Renal cortical epithelial cell (primary cell): ENCODE measurements at places on chromosomes 16 and 17.

DNA sequence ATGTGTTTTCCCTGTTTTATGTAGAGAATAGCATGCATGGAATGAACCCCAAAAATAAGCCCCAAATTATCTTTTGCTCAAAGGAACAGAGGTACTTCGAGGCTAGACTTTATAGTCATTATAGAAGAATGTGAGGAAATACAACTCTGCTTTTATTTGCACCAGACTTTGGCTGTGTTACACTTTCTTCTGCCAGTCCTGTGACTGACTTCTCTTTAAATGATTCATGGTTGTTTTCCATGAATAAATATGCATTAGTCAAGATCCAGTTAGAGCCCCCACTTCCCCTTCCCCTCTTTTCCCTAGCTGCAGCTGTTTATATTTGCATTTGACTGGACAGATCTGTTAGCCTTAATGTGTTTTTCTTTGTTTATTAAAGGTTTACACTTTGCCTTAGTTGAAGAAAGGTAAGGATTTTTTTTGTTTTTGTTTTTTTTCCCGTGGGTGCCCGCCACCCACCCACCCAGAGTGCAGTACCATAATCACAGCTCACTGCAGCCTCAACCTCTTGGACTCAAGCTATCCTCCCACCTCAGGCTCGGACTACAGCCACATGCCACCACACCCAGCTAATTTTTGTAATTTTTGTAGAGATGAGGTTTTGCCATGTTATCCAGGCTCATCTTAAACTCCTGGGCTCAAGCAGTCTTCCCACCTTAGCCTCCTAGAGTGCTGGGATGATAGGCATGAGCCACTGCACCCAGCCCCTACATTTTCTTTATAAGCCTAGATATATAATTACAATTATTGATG lies 152.6 kb downstream of the CYB561 start:
- DNase-seq = peak; percentile 71

- no peak for DNase-seq
These were observed 10.7 kb upstream of the MEAK7 start for GRCh38 chr16:84514874-84515835.

DNA sequence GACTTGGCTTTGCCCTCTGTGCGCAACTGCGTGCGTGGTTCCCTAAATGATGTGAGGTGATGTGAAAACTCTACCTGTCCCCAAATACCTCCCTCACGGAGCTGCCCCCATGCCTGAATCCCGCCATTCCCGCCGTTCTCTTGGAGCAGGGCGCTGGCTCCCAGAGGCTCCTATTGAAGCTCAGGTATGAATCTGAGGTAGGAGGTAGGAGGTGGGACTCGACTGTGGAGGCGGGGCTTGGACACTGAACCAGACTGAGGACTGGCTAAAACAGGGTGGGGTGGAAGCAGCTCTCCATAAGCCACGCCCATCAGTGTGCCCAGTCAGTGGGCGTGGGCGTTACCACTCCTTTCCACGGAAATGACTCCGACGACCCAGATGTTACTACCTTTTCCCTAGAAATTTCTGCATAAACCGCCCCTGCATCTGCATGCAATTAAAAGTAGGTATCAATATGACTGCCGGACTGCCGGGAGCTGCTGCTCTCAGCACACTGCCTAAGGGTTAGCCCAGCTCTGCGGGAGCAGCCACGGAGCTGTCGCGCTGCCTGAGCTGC lies 41.0 kb downstream of the FOXL1 start:
- no peak for DNase-seq

DNA sequence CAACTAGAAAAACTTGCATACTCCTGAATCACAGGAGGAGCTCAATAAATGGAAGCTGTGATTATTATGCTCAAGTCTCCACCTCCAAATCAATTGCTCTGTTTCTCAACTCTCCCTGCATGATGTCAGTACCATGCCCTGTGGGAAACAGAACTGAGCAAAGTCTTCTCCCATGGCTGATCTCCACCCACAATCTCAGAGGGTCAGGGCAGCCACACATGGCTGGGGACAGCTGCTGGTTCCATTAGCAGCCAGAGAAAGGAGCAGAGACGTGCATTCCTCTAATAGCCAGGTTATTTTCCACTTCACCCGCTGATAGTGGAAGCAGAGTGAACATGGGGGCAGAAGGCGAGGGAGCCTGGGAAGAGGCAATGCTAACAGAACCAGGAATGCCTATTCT lies 85.5 kb upstream of the TMEM132E start:
- no peak for DNase-seq

- peak; percentile 84 for DNase-seq
These were observed 1.1 kb upstream of the USP32 start for GRCh38 chr17:60392845-60393702.

- DNase-seq = peak; percentile 40
These were observed at the start of gene SDR42E1 for GRCh38 chr16:82011199-82011641. Gene SDR42E1 (minus strand): TSS chr16:82011470. CDS start chr16:82000858, 10,612 bp downstream.

DNA sequence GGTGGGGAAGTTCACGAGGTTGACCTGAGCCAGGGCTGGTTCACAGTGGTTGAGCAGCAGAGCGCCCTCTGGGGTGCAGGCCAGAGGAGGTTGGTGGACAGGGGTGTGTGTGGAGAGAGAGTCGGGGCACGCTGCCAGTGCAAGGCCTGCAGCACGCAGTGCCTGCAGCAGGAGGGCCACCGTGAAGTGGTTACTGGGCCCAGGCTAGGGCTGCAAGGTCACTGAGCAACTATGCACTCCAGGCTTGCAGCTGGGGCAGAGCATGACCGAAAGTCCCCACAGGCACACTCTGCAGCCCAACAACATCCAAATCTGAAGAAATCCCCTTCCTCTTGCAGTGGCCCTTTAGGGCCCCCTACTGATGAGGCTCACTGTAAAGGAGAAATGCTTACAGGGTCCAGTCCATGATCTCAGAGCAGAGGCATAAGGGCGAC lies 89.1 kb upstream of the NOL11 start:
- DNase-seq = peak; percentile 31

GRCh38 chr17:37642681-37643080 lies 565 bp downstream of the DDX52 start:
- peak; percentile 56 for DNase-seq

DNA sequence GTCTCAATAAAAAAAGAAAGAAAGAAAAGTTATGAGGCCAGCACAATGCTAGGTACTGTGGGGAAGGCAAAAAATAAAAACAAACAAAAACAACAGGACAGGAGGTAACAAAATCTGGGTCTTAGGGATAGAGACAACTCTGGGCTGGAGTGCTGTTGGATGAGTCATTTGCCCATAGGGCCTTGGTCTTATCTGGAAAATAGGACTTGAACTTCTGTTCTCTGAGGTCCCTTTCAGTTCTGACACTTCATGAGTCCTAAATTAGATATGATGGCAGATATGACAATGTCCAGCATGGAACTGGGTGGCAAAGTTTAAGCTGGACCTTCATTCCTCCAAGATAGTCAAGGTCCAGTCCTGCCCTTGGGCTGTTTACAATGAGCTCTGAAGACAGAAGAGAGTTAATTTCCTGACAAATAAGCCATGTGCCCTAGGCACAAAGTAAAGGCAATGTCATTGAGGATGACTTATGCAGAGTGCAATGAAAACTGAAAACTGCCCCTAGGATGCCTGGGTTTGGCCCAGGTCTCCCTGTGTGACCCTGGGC lies 8.9 kb upstream of the HDAC5 start:
- DNase-seq = no peak

DNA sequence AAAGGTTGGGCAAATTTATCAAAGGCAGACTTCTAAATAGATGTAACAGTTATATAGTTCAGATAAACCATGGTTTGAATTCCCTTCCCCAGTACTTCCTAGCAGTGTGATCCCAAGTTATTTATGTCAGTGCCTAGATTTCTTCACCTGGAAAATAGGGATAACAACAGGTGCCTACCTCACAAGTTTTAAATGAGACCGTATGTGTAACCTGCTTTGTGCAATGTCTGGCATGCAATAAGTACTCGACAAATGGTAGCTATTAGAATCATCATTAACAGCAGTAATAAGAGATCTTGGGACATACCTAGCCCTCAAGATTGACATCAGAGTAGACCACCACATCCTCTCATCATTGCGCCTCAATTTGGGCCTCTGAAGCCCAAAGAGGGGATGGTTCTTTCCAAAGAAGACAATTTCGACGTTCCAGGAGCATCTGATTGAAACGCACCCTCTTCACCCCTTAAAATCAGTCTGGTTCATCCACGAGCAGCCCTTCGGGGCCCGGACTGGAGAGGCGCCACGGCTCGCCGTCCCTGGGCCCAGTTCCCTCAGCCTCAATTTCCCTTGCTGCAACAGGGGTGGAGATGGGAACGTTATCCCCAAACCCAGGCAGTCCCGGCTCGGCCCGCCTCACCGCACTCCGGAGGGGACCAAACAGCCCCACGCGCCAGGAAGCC lies 541 bp downstream of the ACACA start:
- DNase-seq = peak; percentile 47

DNA sequence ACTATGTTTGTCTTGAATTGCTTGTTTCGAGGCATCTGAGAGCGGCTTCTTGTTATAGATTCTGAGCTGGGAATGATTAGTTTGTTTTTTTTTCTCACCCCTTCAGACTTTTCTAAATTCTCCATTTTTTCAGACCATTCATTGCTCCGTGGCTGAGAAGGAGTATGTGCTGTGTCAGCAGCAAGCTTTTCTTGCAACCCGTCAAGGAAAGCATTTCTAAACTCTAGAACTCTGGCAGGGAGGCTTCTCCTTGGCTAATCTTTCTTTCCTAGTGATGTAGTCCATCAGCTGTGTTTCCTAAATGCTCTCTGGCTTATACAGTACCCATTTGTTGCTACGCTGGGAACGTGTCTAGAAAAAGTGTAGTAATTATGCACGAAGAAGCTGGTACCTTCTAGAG lies 133.5 kb downstream of the FTO start:
- no peak for DNase-seq

DNA sequence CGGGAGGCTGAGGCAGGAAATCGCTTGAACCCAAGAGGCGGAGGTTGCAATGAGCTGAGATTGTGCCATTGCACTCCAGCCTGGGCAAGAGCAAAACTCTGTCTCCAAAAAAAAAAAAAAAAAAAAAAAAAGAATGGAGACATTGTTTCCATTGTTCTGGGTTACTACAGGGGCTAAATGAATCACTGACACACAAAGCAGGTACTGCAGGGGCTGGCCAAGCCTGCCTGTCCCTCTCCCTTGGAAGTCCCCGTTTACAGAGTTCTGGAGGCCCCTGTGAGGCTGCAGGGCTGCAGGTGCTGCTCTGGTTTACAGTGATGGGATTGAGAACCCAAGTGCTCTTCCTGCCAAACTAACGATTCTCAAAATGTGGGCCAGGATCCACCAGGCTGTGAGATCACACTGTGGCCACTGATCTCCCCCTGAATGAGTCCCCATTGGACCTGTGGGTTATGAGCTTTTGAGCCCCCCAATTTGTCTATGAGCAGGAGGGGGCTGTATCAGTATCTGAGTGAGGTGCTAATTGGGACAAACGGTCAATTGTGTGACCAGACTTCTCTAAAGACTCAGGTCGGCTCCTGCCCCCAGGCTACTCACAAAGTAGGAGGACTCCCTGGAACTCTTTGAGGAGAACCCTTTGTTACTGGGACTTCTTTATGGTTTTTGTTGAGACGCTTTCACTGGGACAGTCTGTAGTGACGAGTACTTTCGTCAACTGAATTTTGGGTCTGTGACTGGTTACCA lies 39.0 kb downstream of the DNAH17 start:
- DNase-seq = peak; percentile 21

- DNase-seq = no peak
These were observed 496 bp downstream of the TOX3 start for GRCh38 chr16:52546291-52547003.

- no peak for DNase-seq
These were observed 33.0 kb downstream of the MPRIP start for GRCh38 chr17:17075125-17075781.

DNA sequence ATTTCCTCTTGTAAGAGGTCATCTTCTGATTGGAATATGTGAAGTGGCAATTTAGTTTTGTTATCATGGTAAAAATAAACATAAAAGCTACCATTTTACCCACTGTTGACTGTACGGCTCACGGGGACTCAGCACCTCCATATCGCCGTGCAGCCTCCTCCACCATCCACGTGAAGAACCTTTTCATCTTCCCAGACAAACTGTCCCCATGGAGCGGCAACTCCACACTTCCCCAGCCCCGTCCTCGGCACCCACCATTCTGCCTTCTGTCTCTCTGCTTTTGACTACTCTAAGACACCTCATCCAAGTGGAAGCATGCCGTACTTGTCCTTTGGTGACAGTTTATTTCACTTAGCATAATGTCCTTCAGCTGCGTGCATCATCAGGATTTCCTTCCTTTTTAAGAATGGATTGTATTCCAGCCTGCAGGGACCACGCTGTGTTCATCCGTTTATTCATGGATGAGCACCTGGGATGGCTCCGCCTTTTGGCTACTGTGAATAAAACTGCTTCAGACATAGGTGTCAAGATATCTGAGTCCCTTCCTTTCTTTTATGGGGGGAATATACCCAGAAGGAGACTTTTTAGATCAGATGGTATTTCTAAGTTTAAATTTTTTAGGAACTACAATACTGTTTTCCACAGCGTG lies 14.3 kb downstream of the FBXO31 start:
- DNase-seq = no peak

DNA sequence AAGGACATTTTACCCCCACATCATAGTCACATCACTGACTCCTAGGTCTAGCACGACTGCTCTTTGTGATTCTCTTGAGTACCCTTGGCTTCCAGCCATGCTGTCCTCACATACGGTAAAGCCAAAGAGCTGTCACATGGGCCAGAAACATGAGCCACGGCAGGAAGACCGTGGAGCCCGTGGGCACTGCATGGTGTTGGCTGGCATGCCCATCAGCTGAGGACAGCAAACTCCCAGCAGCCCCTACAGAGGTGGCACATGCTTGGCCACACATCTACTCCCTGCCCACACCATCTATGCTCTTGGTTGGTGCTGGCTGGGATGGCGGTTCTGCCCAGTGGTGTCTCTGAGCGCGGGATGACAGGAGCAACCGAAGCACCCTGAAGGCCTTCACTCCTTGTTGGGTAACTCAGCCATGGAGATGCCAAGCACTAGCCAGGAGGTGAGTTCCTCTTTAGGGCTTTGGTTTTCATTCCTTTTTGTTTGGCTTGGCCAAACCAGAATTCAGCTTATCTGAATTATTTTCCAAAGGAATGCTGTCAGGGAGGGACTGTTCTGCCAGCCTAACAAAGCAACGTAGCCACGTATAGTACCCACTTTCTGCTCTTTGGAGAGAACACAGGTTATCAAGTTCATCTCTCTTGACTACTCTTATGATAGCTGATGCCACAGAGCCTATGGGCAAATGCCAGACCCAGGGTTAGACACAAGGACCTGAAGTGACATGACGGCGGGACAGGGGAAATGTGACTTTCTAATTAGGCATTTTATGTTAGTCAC lies 10.0 kb downstream of the TNFAIP1 start:
- peak; percentile 44 for DNase-seq

- DNase-seq = no peak
These were observed 18.1 kb downstream of the ITPRIPL2 start for GRCh38 chr16:19131825-19132218.
